Activated T-cell treated with anti-CD3 and anti-CD28 coated beads, Interleukin-2, amount 50 U/mL, for 72 hours (primary cell): ENCODE measurements at places on chromosomes 12 and 14.

- DNase-seq = no peak
Observed at GRCh38 chr12:75984577-75985182, 46.9 kb downstream of the PHLDA1 start.

DNA sequence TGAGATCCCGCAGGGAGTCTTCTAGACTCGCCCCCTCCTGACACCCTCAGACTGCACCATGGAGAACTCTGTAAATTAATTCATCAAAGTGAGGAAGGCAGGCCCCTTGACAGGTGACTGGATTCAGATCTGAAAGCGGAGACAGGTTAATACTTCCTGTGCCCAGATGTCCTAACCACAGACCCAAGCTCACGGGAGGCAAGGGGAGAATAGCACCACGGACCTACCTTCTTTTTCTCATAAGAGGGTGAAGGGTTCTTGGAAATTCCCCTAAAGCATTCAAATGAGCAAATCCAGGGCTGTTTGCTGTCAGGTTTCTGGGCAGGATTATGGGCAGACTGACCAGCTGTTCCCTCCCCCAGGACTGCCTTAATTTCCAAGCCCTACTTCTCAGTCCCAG, 170.0 kb downstream of the ZFP36L1 start:
- DNase-seq = no peak

DNA sequence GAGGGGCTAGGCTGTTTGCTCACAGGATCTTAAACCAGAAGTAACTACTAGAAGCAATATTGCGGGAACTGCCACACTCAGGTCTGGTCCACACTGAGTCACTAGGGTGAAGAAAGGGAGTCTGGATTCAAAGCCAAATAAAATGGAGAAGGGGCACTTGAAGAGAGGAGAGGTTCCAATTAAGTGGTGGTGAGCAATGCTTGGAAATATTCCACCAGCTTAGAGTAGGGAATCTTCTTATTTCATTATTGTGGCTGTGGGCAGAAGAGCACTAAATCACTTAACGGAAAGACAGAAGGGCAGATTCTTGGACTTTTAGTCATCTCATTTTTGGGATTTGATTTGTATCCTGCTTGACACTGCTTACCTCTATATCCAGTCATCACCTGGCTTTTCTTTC, 48.6 kb upstream of the PPP1R12A start:
- DNase-seq = no peak

DNA sequence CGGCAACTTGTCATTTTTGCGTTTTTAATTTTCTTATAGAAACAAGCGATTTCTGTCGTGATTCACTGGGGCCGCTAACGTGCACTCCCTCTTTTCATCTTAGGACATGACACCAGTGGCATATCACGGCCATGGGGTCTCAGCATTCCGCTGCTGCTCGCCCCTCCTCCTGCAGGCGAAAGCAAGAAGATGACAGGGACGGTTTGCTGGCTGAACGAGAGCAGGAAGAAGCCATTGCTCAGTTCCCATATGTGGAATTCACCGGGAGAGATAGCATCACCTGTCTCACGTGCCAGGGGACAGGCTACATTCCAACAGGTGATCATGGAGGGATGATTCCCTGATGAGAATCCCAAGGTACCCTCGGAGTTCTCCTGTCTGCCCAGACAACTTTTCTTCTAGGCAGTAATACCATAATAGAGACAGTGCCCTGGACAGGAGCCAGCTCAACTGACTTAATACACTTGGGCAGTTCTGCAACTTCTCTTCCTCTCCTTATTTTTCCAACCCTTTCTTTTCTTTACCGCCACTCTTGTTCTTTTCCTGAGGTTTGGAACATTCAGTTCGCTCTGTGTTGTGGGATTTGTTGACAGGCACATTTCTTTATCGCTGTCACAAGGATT, 821 bp downstream of the TMEM106C start:
- peak; percentile 18 for DNase-seq

GRCh38 chr14:98477935-98478334, 794.1 kb downstream of the BCL11B start:
- no peak for DNase-seq

GRCh38 chr14:76267322-76268046, 108.5 kb upstream of the ESRRB start:
- DNase-seq = peak; percentile 10

- no peak for DNase-seq
Observed at GRCh38 chr14:92014040-92014439, 25.8 kb downstream of the TRIP11 start.

GRCh38 chr12:9365296-9365695, 157.1 kb upstream of the PZP start:
- no peak for DNase-seq

- no peak for DNase-seq
Observed at GRCh38 chr12:89236748-89237383, 115.4 kb downstream of the DUSP6 start.

DNA sequence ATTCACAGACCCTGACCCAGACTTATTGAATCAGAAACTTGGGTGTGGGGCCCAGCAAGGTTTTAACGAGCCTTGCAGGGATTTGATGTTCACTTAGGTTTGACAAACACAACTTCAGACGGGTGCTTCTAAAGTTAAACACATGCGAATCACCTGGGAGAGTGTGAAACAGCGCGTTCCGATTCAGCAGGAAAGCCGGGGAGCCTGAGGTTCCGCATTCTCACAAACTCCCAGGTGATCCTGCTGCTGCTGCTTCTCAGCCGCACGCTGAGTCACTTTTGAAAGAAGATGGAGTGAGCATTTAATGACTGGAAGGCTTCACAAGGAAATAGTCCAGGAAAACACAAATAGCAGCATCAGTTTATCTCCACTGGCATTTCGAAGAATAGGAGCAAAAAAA, 44.2 kb upstream of the DDX11 start:
- no peak for DNase-seq

DNA sequence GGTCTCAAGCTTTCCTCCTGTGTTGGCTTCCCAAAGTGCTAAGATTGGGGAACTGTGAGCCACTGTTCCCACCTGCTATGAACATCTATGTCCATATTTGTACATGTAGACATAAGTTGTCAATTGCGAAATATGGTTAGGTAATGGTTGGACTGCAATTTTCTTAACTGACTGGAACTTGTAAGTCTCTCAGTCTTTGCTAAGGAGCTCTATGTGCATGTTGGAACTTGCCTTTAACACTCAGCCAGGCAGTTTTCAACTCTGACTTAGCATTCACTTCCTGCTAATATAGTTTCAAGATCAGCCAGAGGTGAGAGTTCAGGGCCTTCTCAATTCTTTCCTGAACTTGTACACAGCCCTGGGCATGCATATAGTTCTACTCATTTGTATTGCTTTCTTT, 44.5 kb upstream of the EEA1 start:
- DNase-seq = no peak

DNA sequence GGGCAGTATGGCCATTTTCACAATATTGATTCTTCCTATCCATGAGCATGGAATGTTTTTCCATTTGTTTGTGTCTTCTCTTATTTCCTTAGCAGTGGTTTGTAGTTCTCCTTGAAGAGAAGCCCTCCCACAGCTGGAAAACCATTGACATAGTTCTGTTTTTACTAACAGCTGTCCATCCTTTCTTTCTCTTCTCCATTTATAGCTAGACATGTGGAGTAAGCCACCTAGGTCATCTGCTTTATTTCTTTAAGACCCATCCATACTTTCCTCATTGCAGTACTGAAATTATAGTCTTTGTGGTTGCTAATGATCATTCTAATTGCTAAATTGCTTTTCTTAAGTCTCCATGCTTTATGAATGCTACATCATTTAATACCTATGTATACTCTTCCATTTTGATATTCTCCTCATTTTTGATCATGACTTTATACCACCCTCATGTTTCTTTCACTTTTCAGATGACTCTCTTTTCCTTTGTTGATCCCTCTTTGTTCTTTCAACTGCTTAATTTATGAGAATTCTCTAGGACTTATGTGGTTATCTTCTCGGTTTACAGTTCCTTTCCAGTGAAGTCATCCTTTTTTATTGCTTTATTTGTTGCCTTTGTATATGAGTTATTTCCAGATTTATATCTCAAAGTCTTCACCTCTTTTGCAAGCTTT, 114.2 kb downstream of the PCNX1 start:
- no peak for DNase-seq

GRCh38 chr14:53010193-53011040, 59.6 kb upstream of the FERMT2 start:
- no peak for DNase-seq

DNA sequence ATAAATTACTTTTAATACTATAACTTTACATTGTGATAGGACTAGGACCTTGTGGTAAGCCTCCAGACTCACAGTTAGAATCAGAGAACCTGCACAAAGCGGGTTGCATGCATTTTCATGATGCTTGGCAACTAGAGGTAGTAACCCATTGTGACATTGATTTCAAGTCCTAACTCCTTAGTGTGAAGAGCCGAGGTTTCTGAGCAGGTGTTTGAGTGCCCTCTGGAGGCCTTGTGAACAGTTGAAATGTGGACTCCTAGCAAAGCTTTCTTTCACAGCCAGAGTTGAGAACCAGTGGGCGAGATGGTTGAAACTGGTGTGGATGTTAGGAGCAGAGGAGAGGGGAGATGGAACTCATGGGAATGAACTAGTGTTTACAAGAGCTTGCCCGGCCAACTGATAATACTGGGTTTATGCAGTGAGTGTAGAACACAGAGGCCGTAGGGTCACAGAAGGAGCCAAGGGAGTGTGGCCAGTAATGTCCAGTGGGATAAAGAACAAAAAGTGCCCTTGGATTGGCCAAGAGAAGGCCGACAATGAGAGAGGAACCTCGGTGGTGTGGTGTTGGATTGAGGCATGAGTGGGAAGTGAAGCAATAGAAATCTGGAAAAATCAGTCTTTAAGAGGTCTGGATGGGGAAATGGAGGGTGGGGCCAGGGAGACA, 10.9 kb downstream of the ZNF664 start:
- peak; percentile 41 for DNase-seq

GRCh38 chr14:97581016-97581415, 783.8 kb downstream of the VRK1 start:
- no peak for DNase-seq

DNA sequence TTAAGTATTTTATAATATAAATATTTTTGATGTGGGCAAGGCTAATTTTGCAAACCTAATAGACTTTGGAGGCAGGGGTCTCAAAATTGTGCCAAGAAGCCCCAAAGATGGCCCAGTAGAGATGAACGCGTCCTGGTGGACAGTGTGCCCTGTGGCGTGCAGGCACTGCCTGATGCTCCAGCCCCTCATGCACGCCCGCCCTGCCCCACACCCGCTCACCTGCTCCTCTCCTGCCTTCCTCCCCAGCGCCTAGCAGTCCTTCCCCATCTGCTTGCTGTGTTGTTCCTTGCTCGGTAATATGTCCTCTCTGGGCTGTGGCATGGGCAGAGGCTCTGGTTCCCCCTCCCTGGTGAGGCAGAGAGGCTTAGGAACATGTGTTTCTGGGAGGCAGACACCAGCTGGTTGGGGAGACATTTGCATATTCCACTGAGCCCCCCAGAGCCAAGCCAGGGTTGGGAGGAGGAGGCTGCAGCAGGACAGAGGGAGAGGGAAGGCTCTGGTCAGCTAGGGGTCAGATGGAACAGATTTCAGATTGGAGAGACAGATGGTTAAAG, 46.8 kb upstream of the GPATCH2L start:
- DNase-seq = no peak

DNA sequence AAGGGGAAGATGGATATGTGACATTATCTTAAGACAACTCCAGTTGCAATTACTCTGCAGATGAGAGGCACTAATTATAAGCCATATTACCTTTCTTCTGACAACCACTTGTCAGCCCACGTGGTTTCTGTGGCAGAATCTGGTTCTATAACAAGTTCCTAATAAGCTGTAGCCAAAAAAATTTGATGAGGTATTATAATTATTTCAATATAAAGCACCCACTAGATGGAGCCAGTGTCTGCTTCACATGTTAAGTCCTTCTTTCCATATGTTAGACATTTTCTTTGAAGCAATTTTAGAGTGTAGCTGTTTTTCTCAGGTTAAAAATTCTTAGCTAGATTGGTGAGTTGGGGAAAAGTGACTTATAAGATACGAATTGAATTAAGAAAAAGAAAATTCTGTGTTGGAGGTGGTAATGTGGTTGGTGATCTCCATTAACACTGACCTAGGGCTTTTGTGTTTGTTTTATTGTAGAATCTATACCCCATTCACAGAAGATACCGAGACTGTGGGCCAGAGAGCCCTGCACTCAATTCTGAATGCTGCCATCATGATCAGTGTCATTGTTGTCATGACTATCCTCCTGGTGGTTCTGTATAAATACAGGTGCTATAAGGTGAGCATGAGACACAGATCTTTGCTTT, 36.9 kb downstream of the PSEN1 start:
- DNase-seq = no peak

DNA sequence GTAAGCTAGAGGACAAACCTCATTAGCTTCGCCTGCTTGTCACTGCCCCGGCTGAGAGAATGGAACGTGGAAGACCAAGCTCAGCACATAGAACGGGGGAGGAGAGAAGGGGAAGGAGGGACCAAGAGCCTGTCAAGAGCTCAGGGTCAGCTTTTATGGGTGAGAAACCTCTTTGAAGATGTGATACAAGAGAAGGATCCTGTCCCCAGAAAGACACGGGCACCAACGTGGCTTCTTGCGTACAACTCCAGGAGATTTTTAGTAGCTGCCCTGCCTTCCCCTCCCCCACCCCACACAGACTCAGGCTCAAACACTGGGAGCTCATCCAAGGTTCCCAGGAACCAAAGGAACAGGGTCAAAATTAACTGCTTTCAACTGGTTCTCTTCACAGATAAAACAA, 34.7 kb downstream of the APPL2 start:
- no peak for DNase-seq

- DNase-seq = no peak
Observed at GRCh38 chr14:98507264-98507663, 764.7 kb downstream of the BCL11B start.

- DNase-seq = no peak
Observed at GRCh38 chr12:54390176-54390667, 5.7 kb upstream of the ZNF385A start.

- no peak for DNase-seq
Observed at GRCh38 chr12:102682366-102683289, 202.3 kb upstream of the IGF1 start.

DNA sequence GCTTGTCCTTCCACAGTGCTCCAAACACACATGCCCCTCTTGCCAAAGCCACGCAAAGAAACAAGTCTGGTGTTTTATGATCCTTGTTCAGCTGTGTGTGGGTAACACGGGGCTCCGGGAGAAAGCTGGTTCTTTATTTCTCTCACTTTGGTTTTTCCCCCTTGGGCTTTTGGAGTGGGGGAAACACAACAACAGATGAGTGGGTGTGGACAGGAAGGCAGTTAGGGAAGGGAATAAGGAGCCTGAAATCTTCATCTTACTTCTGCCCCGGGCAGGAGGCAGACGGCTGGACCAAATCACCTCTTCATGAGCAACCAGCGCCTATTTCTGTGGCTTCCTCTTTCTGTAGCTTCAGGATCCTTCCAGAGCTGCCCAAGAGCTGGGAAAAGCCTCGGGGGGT, 218.5 kb downstream of the PHETA1 start:
- no peak for DNase-seq

GRCh38 chr12:1108276-1108675, 117.3 kb downstream of the ERC1 start:
- DNase-seq = no peak
